Pulmonary artery endothelial cell (primary cell): ENCODE measurements at places on chromosomes 4 and X. TPM values are rescaled to one million over a fixed set of nuclear protein-coding genes. Genes with fewer than 3 reads are reported as not detected.

C4orf36 gene
- 0.40 and 0.88 TPM in 2 replicates for total RNA-seq

IL2RG gene
- total RNA-seq: not detected in 2 replicates

GLRA3 gene
- not detected in 2 replicates for total RNA-seq

REELD1 gene
- not detected in 2 replicates for total RNA-seq

MTNR1A gene
- total RNA-seq: not detected in 2 replicates

ART3 gene
- 0.07 TPM in 1 of 2 replicates, not detected in the other for total RNA-seq

MSN gene
- 509 and 653 TPM in 2 replicates for total RNA-seq

DNA sequence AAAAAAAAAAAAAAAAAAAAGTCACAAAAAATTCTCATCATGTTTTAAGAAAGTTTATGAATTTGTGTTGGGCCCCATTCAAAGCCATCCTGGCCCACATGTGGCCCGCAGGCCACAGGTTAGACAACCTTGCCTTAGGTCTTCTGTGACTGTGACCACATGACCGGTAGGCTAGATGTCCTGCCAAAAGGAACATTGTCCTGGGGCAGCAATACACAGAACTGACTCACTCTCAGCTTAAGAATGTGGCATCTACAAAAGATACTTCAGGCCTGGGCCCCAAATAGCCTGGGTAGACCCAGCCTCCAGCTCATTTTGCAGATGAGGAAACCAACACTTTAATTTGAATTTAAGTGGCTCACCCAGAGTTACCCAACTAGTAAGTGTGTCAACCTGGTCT is 10.0 kb downstream of the AWAT2 start:
- DNase-seq: no peak

DNA sequence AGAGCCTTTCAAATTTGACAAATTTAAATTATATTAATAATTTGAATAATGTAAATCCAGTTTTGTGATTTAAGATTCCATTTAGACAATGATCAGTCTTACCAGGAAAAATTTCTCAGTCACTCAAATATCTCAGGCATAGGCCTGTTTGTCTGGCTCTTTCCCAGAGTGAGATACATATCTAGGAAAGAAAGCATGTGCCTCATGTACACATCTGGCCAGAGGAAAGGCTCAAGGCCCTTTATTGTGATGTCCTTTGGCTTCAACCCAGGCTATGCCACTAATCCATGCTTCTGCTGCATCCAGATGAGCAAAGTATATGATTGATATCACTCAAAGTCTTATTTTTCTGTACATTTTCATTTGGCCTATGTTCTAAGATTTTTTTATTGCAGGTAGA is 473.3 kb upstream of the ADGRL3 start:
- DNase-seq: no peak

DNA sequence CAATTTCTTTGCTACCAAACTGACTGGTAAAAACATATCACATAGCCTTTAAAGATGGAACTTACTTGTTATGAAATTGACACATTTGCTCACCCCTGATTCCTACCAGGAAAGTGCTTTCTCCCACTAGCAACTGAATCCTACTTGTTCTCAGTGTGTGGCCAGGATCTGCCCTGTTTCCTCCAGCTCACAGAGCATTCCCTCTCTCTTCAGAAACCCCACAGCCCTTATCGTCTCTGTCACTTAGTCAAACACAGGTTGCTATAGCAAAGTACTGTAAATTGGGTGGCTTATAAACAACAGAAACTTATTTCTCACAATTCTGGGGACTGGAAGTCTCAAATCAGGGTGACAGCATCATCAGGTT is 265.2 kb upstream of the BOD1L1 start:
- no peak for DNase-seq

DNA sequence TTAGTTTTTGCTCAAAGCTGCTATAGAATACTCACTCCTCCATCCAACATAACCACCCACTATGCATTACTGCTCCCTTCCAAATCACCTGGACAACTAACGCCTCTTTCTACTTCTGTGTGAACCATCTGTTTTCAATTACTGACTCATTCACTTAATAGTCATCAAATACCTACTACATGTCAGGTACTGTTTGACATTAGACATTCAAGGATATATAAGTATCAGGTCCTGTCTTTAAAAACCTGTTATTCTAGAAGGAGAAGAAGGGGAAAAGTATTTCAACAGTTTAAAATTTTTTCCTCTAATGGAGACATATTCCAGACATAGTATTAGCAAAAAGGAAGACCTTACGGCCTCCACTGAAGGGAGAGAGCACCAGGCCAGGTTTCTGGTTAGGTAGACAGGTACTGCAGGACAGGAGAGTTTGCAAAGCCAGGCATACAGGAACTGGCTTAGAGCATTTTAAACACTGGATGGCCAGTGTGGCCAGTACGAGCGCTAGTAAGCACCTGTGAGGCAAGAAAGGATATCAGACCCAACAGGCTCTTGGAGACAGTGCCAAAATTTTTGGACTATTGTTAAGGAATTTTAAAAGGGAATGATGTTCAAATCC is 39.0 kb downstream of the SH3RF1 start:
- DNase-seq: no peak

DNA sequence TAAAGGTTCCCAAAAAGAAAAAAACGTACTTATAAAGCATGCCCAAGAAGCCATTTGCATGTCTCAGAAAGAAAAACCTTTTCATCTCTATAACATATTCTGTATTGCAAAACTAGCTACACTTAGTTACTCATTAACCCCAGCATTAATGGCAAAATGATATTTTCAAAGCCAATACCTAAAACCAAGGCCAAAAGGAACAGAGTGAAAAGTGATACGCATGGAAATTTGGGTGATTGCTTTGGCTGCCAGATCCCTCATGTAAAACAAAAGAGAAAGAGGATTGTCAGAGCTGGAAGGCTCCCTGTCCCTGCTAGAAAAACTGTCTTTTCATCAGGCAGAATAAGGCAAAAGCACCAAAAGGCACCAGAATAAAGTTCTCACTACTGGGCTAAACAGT is 46.8 kb upstream of the RADX start:
- no peak for DNase-seq

- DNase-seq: no peak
These were observed 36.8 kb downstream of the FABP2 start for GRCh38 chr4:119284876-119285780.

GRCh38 chr4:85717351-85717750 is 242.4 kb downstream of the ARHGAP24 start:
- no peak for DNase-seq

- no peak for DNase-seq
These were observed 22.4 kb downstream of the SAT1 start for GRCh38 chrX:23805389-23805788.

GRCh38 chr4:137804906-137805495 is 272.7 kb upstream of the PCDH18 start:
- DNase-seq: no peak

GRCh38 chr4:37717576-37717975 is 31.4 kb upstream of the RELL1 start:
- no peak for DNase-seq

- no peak for DNase-seq
These were observed 25.4 kb upstream of the EREG start for GRCh38 chr4:74339501-74339900.

- DNase-seq: no peak
These were observed 897.7 kb upstream of the EPHA5 start for GRCh38 chr4:66568001-66568400.

DNA sequence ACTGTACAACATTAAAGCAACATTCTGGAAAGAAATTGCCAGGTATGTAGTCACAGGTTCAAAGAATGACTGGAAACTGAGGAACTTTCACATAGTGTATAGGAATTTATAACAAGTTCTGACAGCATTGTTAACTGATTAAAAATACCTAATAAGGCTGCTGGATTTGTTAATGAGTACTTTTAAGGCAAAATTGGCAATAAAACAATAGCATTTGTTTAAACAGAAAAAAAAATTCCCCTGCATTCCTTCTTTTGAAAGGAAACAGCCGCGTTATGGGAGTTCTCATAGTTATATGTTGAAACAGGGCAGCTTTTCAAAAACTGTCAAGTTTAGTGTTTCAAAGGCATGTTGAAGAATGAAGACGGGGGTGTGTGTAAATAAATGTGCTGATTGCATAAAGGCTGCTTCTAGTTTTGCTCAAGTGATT is 282.5 kb upstream of the FAT1 start:
- DNase-seq: no peak

GRCh38 chr4:71009086-71009485 is 15.6 kb downstream of the DCK start:
- no peak for DNase-seq

DNA sequence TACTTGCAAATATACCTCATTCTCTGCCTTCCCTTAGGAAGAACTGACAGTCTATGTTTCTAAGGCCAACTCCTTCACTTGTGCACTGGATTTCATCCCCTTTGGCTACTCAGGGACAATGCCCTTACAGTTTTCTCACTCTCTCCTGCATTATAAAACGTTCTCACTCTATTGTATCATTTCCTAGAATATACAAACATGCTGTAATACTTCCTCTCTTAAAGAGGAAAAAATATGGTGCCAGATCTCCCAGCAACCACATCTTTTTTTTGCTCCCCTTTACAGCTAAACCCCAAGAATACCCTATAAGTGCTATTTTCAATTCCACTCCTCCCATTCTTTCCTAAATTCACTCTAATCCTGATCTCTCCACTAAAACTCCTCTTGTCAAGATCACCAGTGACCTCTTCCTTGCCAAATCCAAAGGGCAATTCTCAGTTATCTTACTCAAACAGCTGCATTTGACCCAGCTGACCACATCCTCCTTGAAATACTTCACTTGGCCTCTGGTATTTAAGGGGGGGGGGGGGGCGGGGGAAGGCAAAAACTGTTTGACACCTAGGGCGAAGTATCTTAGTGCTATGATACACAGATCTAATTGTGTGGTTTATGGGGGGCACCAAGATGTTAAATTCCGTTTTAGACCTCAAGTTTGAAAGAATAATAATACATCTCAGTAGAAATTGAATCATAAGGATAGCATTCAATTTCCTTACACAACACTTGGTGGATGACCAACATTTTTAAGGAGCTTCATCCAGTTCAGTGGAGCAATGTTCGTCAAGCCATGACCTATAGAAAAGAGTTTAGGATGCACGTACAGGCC is 1.6 kb downstream of the RCHY1 start:
- peak; percentile 64 for DNase-seq

GRCh38 chr4:158934996-158935669 is 166.3 kb downstream of the FNIP2 start:
- no peak for DNase-seq

- DNase-seq: no peak
These were observed 139.3 kb upstream of the MXRA5 start for GRCh38 chrX:3485727-3486126.

DNA sequence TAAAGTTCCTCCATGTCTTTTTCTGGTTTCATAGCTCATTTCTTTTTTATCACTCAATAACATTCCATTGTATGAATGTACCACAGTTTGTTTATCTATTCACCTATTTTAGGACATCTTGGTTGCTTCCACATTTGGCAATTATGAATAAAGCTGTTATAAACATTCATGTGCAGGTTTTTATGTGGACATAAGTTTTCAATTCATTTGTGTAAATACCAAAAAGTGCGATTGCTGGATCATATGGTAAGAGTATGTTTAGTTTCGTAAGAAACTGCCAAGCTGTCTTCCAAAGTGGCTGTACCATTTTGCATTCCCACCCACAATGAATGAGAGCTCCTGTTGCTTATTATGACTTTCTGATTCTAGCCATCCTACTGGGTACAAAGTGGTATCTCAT is 36.3 kb upstream of the ZFX start:
- DNase-seq: no peak

DNA sequence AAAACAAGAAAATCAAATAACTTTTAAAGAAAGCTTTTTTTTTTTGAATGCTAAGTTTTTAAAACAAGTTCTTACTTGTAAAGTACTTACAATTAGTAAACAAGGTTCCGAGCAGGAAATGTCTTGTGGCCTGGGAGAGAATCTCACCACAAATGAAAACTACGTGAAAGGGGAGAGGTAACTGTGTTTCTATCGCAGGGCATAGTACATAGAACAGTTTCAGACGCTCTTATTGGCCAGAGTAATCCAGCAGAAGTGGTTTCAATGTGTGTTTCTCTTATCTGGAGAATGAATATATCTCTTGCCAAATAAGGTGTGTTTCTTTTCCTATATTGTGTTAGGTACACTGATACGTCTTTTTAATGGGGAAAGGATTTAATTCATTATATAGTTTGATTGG is at the start of gene PLAC8:
Gene PLAC8 (minus strand): TSS at position 154 of the 400 bp plus-strand sequence. CDS start 6,808 bp downstream, outside the sequence.
- DNase-seq: no peak

- peak; percentile 41 for DNase-seq
These were observed 3.2 kb downstream of the EFNB1 start for GRCh38 chrX:68832101-68832416.

- no peak for DNase-seq
These were observed 80.5 kb downstream of the FAM53A start for GRCh38 chr4:1603413-1604135.

DNA sequence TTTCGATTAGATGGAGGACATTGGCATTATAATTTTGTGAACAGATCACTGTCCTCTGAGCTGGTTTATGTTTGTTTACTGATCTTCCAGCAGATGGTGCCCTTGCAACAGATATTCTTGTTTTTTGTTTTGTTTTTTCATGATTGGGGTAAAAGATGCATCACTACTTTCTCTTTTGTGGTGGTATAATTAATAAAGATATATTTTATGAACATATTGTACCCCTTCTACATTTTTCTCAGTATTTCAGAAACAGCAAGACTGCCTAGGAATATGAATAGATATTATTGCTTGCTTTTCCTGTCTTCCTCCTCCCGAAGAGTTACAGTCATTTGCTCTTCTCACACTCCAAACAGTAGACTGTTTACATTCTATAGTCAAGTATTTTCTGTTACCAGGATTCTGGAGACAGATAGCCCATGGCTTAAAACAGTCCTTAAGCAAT is 905.2 kb downstream of the TRAM1L1 start:
- no peak for DNase-seq

GRCh38 chr4:115233600-115233999 is 120.2 kb upstream of the NDST4 start:
- no peak for DNase-seq

DNA sequence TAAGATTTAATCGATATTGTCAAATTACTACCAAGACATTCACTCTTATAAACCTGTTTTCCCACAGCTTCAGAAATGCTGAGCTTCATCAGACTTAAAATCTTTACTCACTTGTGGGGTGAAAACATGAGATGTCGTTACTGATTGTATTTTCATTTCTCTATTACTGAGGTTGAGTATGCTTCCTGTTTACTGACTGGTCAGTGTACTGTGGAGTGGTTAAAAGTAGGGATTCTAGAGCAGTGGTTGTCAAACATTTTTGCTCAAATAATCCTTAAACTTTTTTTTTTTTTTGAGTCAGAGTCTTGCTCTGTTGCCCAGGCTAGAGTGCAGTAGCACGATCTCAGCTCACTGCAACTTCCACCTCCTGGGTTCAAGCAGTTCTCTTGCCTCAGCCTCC is 50.3 kb downstream of the NSUN7 start:
- DNase-seq: no peak

DNA sequence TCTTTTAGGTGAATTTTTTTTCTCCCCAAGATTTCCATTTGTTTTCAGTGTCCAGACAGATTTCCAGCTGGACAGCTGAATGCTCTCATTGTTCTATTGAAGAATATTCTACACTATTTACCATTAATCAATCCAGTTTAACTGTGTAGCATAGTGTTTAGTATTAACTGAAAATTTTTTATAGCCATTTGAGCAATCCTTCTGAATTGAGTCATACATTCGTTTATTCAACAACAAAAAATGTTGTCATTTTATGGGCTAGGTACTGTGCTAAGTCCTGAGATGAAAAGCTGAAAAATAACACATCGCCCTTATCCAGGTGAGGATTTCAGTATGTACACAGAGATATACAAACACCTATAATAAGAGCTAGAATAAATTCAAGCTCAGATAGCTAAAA is 223.3 kb downstream of the COL25A1 start:
- no peak for DNase-seq

- DNase-seq: no peak
These were observed 2.3 kb downstream of the HAUS7 start for GRCh38 chrX:153468008-153468580.

GRCh38 chrX:40058719-40059118 is 39.0 kb downstream of the BCOR start:
- DNase-seq: no peak
